ENCODE measurements at places on chromosomes 12 and 14.

DNA sequence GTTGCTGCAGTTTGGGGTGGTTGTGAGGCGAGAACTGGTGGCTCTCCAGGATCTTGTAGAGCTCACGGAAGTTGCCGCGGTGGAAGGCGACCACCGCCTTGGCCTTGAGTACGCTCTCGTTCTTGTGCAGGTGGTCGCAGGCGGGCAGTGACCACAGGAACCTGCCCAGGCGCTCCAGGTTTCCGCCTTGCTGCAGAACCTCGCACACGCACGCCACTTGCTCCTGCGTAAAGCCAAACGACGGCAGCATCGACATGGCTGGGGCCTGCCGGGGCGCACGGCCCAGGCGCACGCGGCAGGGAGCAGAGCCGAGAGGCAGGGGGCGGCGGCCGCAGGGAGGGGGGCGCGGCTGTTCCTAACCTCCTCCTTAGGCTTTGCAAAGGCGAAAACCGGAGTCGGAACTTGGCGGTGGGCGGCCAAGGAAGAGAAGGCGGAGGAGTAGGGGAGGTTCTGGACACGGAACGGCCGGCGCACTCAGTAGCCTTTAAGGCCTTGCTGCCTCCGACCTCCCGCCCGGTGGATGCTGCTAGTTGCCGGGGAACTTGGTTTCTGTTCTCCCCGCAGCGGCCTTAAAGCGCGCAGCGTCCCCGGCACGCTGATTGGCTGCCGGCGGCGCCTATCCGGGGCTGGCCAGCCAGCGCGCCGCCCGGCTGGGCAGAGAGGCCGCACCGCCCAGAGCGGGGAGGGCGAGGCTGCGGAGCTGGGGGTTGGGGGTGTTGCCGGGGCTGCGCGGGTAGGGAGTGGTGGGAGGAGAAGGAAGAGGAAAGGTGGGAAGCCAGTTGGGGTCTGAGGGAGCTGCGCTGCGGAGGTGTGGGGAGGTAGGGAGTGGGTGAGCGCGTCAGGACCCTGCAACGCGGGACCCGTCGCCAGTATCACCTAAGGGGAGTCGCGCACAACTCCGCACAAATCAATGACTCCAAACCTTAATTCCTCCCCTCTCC, at the start of gene SIX1:
Gene SIX1, minus strand, starts transcription at position 544 of the 941 bp plus-strand sequence. Its CDS starts 288 bp downstream, at position 256.
- DNase-seq = no peak

GRCh38 chr12:79873201-79873600, 61.7 kb downstream of the PPP1R12A start:
- DNase-seq = no peak

- no peak for DNase-seq
Observed at GRCh38 chr14:102418853-102419240, 56.1 kb downstream of the TECPR2 start.

DNA sequence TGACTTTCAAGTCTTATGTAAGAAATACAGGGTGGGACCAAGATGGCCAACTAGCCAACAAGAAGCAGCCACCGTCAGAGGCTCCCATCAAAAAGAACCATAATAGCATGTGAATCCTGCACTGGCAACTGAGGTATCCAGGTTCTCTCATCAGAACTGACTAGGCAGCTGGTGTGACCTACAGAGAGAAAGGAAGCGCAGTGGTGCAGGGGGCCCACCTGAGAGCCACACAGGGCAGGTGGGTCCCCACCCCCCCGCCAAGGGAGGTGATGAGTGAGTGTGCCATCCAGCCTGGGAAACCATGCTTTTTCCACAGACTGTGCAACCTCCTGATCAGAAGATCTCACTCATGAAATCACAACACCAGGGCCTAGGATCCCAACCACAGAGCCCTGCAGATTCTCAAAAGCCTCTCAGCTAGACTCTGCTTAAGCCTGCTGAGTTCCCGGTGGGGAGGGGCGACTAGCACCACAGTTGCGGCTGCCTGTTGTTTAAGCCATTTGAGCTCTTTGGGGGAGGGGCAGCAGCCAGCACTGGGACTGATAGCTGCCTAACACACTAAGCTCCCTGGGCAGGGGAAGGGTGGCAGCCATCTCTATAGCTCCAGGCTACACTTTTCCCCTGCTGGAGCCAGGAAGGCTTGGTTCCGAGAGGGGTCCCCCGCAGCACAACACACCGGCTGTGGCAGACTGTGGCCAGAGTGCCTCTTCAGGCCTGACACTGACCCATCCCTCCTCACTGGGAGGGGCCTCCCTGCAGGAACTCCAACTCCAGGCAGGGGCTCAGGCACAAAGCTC, 75.3 kb downstream of the GARIN6 start:
- no peak for DNase-seq

DNA sequence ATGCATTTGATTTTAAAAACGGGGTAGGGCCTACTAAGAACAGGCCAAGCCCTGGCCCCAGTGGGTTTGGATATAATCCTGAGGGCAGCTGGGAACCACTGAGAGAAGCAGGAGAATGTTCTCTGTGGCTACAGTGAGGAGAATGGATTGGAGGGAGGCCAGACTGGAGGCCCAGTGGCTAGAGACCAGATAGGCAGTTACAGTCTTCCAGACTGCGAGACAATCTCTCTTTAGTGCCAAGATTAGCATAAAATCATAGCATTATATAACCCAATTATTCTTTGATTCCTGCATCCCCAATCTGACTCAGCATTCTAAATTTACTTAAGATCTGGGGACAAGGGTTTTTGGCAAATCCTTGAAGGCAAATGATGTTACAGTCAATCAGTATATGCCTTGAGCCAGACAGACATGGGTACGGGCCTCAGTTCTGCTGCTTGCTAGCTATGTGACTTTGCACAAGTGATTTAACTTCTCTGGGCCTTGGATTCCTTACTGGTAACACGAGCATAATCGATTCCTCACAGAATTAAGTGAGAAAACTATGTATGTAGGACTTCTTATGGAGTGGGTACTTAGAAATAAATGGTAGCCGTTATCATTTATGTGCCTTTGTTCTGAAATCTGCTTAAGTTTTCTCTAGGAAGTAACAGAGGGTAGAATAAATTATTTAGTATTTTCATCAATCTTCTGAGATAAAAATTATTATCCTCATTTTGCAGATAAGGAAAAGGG, 18.3 kb downstream of the NINJ2 start:
- no peak for DNase-seq

DNA sequence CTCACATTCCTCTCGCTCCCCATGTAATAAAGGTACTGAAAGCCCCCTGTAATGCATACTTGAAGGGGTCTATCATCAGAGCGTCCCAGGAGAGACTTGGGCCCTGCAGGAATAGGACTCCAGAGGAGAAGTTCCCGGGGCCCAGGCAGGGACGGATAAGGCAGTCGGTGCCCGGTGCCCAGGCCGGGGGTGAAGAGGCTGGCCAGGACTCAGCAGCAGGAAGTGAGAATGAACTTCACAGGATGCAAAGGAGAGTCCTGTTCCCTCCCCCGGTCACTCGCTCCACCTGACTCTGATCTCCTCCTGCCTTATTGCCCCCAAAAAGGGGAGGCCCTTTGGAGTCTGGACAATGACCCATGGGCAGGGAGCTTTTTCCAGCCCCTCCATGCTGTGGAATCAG, 40.2 kb downstream of the LRRC74A start:
- DNase-seq = no peak

DNA sequence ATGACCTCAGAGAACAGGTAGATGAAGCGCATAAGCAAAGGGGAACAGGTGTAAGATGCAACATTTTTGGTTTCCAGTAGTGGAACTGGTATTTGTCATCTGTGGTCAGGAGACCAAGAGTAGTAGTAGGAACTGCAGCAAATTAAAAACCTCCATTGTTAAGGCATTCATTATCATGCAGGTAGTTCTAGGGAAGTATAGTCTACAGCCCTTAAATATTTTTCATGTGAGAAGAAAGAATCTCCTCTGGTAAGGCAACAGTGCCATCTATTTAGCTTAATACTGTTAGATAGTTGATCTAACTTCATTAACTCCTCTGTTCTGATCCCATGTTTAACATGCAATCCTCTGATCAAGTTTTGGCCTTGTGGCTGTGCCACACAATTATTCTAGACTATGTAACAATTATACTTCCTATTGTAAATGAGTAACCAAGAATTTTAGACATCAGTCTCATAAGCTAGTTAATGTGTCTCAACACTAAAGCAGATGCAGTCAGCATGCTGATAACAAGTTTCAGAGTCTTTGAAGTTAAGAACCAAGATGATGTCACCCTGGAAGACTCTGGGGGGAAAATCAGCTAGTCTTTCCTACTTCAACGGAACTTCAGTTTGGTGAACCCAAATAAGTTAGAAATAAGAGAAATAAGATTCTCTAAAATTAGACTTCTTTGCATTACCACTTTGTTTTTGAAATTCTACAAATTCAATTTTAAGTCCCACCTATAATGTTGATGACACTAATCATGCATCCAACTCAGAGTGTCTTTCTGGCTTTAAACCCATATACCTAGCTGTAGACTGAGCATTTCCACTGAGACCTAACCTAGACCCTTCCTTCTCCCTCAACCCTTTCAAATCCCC, 70.9 kb downstream of the STXBP6 start:
- no peak for DNase-seq

DNA sequence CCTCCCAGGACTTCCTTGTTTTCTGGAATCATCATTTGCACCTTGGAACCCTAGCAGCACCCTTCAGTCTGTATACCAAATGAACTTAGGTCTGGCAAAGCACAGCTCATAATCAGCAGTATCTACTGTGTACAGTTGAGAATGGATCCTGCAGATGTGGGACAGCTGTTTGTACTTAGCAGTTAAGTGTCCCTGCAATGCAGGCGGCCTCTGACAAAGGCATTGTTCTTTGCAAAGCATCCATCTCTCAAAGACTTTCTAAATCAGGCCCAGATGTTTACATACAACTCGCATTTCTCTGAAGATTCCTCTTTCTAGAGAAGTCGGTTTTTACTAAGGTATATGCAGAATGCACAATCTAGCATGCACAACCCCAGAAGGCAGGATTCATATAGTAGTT, 170.5 kb upstream of the RBM19 start:
- DNase-seq = no peak

GRCh38 chr12:109581856-109582255, 8.3 kb downstream of the MVK start:
- DNase-seq = no peak

GRCh38 chr14:89516173-89516572, 99.1 kb upstream of the FOXN3 start:
- no peak for DNase-seq

GRCh38 chr14:68401855-68402254, 391.0 kb downstream of the ZFP36L1 start:
- DNase-seq = peak; percentile 26

- DNase-seq = no peak
Observed at GRCh38 chr12:3263939-3264922, 187.1 kb downstream of the TSPAN9 start.

Measured in GF-D8 (cell line).